ENCODE measurements at places on chromosomes 6 and 20. TPM values are rescaled to one million over a fixed set of nuclear protein-coding genes. Genes with fewer than 3 reads are reported as not detected.

DNA sequence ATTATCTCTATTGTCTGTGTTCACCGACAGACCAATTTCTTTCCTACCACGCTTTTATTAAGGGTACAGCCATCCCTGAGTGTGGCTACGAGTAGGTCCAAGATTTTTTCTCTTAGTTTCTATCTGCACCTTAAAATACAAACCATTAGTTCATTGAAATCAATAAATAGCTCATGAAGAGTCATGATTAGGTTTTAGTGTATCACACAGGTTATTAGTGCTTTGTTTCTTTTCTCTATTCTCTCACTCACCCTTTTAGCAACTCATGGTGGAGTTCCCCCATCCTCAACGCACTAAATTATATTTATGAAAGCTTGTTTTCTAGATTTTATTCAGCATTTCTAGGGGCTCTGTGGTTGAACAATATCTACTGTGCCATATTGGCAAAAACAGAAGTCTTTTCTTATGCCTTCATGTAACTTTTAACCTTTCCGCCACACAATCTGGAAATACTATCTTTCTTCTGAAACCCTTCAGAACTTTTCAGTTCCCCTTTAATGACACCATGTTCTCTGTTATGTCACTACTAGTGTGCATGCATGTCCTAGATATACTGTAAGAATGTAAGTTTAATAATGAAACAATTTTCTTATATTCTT, 128.2 kb upstream of the LAMA2 start:
- DNase-seq: no peak

The TTLL9 gene
- 19.1 TPM for total RNA-seq

The SEL1L2 gene
- 10.0 TPM for total RNA-seq

The SNAP25 gene
- 11.3 TPM for total RNA-seq

The TRPC4AP gene
- 78.4 TPM for total RNA-seq
